ENCODE measurements at places on chromosomes 1 and 21.

- DNase-seq, result no peak
Measured at GRCh38 chr1:247681288-247681897, 1.9 kb upstream of the OR13G1 start.

- DNase-seq, result no peak
Measured at GRCh38 chr1:201585093-201585483, 46.2 kb downstream of the NAV1 start.

DNA sequence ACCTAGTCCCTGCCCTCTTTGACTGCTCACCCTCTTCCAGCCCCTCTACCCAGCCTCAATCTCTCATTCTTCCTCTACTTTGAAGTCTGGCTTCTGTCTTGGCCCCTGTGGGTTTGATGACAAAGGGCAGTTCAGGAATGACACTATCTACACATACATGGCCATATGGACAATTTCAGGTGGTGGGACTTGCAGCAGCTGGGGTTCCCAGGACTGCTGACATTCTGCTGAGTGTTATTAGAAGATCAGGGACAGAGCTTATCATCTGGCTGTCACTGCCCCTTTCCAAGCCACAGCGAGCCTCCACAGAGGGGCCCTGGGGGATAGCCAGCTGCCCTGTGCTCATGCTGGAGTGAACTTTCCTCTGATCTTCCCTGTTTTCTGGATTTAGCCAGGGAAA, 97.4 kb upstream of the IPO9 start:
- DNase-seq, result no peak

DNA sequence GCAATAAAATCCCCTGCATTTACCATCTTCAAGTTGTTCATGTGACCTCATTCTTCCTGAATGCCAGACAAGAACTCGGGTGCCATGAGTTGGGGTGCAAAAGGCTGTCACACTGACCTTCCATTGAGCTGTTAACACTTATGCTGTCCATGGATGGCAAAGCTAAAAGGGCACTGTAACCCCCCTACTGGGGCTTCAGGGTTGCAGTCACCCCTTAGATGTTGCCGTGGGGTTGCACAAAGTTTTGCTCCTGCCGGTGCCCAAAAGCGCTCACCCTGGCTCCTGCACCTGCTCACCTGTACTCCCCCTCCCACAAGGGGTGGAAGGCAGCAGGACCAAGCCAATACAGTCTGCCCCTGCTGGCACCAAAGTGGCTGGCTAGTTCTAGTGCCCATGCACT, 208.2 kb downstream of the RHOU start:
- no peak for DNase-seq

DNA sequence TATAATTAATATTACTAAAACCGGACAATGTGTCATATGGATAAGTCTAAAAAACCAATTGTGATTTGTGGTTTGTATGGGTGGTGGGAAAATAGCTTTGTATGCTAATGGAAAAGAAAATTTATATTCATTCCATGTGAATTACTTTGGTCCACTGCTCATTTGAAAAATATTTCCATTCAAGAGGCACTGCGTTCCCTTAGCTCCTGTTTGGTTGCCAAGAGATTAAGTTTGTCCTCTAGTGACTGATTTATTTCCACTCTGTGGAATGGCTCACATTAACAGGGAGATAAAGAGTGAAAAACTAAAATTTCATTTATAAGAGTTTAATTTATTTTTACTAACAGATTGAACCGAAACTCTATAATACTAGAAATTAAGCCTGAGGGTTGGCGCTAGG, 744.1 kb upstream of the CHRM3 start:
- DNase-seq, result no peak

GRCh38 chr1:202238914-202239313, 45.3 kb downstream of the LGR6 start:
- no peak for DNase-seq

- DNase-seq, result no peak
Measured at GRCh38 chr1:85451236-85451830, 13.6 kb downstream of the DDAH1 start.

DNA sequence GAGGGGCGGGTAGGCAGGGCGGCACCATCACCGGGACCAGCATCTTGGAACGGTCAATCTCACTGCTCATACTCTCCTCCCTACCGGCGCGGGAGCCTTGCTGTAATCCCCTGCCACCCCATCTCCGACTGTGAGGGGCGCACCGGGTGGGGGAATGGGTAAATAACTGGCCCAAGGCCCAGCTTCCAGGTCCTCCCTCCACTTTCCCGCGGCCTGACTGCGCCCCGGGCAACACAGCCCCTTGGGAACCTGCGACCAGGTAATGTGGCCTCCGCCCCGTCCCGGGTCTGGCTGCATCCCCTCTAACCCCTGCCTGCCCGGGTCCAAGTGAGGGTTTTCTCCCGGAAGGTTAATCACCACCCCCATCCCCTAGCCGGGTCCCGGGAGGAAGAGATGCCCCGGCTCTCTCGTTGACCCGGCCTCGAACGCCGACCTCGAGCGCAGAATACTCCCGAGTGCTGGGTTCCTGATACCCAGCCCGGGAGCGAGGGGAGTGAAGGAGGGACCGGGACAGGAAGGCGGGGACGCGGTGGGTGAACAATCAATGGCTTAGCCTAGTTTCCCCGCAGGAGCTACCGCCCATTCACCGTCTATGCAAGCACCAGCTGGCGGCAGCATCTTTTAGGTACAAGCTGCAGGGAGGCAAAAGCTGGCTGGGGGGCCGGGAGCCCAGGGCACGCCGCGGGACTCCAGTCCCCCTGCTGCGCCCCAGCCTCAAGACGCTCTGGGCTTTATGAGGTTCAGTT, 5.9 kb upstream of the LHX9 start:
- DNase-seq, result no peak

DNA sequence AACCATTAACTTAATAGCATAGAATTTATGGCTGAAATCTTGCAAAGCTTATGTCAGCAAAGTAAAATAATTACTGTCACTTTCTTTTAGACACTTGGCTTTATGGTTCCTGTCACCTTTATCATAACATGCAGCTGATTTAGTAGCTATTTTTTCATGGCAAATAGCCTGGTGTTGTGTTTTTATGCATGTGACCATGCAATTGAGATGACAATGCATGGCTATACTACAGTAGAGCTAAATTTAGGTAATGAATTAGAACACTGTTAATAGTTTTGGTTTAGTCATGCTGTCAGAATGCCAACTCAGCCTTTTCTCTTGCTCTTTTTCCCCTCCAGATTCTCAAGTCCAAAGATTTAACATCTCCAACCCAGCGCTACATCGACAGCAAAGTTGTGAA, 88.6 kb downstream of the TGFB2 start:
- DNase-seq, result no peak

Measured in NCI-H1436 treated with DMSO at 0.1 percent for 48 hours (cell line).